Right ventricle myocardium superior (tissue), 1 donor: ENCODE measurements at places on chromosomes 7 and 10. TPM values are rescaled to one million over a fixed set of nuclear protein-coding genes. Genes with fewer than 3 reads are reported as not detected.
A peak's percentile ranks its signal among the peaks of the same experiment; 100 is the strongest.

Gene SYT15
- total RNA-seq, result 2.7 TPM

DNA sequence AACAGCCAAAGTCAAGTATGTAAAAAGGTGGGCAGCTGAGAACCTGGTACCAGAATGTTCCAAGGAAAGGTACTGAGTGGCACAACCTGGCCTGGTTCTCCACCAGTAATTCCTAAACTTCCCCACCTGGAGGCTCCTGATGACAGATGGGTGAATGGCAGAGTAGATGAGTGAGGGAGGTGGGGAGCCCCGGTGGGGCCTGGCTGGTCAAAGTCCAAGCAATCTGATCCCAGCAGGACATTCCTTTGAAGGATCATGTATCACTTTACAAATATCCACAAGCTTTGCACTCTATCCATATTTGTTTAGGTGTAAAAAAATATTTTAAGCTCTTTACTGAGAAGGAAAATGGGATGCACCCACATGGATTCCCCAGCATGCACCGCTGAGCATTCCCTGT lies 250.2 kb downstream of the DPP6 start:
- DNase-seq, result no peak

GRCh38 chr7:5387711-5388245 lies 35.9 kb downstream of the TNRC18 start:
- no peak for DNase-seq

Gene MNX1
- not detected for total RNA-seq

DNA sequence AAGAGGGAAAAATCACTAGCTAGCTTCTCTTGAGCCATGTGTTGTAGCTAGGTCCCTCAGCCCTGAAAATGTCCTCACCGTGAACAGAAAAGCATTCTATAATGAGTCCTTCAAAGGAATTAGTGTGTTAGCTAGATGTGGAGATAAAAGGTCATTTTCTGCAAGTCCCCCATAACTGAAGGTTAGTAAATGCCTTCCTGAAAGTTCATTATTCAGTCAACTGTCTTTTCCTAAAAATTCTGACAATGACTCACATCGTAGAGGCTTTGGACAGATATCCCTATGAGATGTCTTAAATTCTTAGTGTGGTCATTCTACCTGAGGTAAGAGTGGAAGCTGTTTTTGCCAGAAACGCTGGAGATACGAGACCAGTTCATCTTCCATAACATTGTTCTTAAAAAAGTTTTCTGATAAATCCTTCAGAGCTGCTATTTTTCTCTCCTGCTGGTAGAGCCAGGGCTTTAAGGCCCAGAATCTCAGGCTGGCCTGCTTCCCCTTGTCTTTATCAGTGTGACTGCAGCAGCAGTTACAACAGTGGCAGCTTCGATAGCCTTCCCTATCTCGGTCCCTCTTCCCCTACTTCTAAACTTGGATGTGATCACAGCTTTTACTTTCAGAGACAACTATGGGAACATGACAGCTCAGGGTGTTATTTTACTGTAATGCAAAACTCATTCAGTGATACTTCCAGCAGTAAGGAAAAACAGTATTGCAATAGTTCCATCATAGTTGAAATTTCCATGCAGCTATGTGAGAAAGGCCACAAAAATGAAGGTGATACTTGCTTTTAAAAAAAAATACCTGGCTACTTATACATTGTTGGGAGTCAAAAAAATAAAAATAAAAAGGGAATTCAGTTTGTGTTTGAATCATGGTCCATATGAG lies 37.3 kb upstream of the PRKAR2B start:
- peak; percentile 46 for DNase-seq

- no peak for DNase-seq
Measured at GRCh38 chr7:73683788-73684693, 644 bp downstream of the BUD23 start.

Gene MGAM2
- 0.11 TPM for total RNA-seq

DNA sequence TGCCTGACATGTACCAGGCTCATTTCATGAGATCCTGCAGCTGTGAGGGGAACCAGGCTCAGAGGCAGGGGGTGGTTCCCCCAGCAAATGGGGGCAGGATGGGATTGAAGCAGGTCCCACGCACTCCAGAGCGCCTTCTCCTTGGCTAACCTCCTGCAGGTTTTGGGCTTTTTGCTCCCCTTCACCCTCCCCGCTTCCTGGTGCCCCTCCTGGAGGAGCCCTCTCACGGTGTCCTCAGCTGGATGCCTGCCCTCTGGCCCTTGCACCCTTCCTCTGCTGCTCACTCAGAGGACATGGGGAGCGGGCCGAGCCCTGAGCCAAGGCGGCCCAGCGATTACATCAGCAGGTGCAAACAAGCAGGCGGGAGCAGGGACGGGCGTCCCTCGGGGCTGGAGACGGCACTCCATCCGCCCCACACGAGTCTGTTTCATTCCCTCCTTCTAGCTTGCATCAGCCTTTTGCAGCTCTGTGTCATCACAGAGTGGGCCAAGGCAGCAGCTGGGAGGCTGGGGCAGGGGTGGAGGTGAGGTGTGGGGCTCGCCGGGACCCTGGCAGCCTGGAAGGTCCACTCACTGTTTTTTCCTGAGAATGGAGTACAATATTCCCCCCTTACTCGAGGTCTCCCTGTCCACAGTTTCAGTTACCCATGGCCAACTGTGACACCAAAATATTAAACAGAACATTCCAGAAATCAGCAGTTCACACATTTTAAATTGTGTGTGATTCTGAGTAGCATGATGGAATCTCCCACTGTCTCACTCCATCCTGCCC lies 52.7 kb upstream of the SLC29A3 start:
- peak; percentile 74 for DNase-seq

- DNase-seq, result no peak
Measured at GRCh38 chr7:131104596-131105293, 222.9 kb upstream of the MKLN1 start.

DNA sequence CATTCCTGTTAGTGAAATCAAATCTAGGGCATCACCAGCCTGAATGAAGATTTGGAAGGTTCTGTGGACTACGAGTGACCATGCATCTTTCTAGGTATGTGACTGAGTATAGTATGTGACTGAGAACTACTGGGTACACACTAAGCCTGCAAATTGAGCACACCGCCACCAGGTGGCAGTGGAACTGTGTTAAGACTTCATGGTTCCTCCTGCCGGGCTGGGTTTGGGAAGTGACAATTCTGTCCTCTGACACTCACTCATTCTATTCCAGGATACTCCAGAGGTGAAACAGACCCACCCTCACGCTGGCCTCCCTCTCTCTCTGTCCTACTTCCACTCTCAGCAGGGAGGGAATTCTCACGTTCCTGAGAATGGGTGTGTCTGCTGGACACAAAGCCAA lies 84.0 kb upstream of the TMEM248 start:
- DNase-seq, result no peak

- DNase-seq, result no peak
Measured at GRCh38 chr7:14233868-14234369, 244.5 kb upstream of the ETV1 start.

GRCh38 chr7:122006687-122007086 lies 133.7 kb downstream of the PTPRZ1 start:
- DNase-seq, result no peak

Gene ARMC3
- not detected for total RNA-seq

Gene ITIH5
- 8.5 TPM for total RNA-seq

- DNase-seq, result peak; percentile 38
Measured at GRCh38 chr7:1651031-1651446, 19.0 kb upstream of the ELFN1 start.

DNA sequence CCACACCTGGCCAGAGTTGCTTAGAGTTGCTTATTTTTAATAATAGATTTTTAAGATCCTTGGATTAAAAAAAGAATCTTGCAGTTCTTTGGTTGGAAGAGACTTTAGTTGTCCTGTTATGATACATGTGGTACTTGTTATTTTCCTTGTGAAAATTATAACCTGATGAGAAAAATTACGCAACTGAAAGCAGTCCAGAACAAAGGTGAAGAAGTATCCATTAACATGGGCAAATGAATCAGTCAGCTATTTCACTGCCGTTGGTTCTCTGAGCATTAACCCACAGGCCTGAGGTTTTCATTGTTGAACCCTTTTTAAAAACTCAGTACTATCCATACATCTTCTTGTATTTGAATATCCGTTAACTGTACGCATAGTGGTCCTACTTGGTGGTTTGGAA lies 68.2 kb downstream of the GALNT11 start:
- no peak for DNase-seq

Gene STAMBPL1
- total RNA-seq, result 2.0 TPM

- DNase-seq, result no peak
Measured at GRCh38 chr7:66886152-66886551, 34.9 kb upstream of the TMEM248 start.

Gene ENO4
- total RNA-seq, result 0.46 TPM

- no peak for DNase-seq
Measured at GRCh38 chr7:155948845-155949244, 136.6 kb upstream of the SHH start.

DNA sequence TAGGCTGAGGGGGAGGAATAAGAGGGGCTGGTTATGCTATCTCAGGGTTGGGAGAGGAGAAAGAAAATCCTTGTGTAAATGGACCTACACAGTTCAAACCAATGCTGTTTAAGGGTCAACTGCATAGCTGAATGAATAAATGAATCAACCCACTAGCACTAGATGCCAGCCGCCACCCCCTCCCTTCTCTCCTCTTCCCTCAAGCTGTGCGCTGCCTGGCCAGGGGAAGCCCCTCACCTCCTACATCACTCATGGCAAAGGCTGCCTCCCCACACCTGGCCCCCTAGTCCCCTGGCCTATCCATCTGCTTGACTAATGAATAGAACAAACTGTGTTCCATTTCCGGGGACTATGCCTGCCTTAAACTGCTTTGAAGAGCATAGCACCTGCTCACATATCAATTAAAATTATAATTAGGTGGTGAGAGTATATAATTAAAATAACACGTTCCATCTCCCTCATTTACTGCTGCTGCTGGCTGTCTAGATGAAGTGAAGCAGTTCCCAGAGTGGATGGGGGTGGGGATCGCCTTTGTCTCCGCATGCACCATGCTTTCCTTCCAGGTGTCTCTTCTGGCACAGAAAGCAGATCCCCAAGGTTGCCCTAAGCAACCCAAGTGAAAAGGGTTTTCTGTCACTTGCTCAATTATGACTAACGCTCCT lies 32.6 kb downstream of the GRID1 start:
- DNase-seq, result peak; percentile 23

Gene RAB19
- not detected for total RNA-seq

Gene CLRN3
- total RNA-seq, result not detected

Gene PLXDC2
- total RNA-seq, result 12.2 TPM

Gene RPEL1
- total RNA-seq, result not detected

DNA sequence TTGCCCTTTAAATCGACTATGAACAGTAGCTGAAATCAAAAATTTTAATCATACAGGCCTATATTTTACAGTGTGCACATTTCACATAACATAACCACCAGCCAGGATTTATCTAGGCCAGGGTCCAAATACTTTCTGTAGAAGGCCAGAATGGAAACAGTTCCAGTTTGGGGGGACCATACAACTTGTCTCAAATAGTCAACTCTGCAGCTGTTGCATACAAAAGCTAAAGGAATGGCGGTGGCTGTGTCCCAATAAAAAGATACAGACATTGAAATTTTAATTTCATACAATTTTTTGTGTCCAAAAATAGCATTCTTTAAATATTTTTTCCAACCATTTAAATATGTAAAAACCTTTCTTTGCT lies 742 bp upstream of the TYSND1 start:
- DNase-seq, result no peak

GRCh38 chr10:75611172-75611992 lies 180.0 kb downstream of the LRMDA start:
- DNase-seq, result no peak

Gene KCTD7
- total RNA-seq, result 8.0 TPM

DNA sequence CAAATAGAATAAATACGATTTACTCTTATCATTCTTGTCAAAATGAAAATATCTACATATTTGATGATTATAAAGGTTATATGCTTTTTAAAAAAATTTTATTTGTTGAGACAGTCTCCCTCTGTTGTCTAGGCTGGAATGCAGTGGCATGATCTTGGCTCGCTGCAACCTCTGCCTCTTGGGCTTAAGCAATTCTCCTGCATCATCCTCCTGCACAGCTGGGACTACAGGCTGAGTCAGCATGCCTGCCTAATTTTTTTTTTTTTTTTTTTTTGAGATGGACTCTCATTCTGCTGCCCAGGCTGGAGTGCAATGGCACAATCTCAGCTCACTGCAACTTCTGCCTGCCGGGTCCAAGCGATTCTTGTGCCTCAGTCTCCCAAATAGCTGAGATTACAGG lies 48.9 kb downstream of the PUS7 start:
- DNase-seq, result no peak

Gene CHST12
- total RNA-seq, result 14.8 TPM

DNA sequence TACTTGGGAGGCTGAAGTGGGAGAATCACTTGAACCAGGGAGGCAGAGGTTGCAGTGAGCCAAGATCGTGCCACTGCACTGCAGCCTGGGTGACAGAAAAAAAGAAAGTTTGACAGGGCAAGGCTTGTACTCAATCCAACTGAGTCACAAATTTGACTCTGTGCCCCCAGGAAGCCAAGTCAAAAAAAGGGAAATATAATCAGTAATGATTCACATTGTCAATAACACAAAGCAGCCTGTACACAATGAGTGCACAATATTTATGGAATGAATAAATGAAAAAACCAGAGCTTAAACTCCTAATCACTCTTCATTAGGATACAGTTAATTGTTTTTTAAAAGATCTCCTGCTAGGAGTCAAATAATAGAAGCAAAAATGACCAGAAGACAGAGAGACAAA lies 6.4 kb downstream of the NAPEPLD start:
- DNase-seq, result no peak

Gene KAZALD1
- 5.0 TPM for total RNA-seq

Gene SPDYE2
- not detected for total RNA-seq

Gene LRRC17
- 1.0 TPM for total RNA-seq

- DNase-seq, result no peak
Measured at GRCh38 chr7:41287559-41288335, 415.1 kb downstream of the INHBA start.

GRCh38 chr10:34297541-34298345 lies 517.4 kb downstream of the PARD3 start:
- DNase-seq, result no peak

DNA sequence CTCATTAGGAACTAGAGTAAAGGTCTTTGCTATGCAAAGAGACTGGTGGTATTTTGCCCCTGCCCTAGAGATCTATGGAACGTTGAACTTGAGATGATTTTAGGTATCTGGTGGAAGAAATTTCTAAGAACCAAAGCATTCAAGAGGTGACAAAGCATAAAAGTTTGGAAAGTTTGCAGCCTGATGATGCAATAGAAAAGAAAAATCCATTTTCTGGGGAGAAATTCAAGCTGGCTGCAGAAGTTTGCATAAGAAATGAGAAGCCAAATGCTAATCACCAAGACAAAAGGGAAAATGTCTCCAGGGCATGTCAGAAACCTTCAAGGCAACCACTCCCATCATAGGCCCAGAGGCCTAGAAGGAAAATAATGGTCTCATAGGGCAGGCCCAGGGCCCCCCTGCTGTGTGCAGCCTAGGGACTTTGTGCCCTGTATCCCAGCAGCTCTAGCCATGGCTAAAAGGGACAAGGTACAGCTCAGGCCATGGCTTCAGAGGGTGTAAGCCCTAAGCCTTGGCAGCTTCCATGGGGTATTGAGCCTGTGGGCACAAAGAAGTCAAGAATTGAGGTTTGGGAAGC lies 16.5 kb downstream of the TFPI2 start:
- no peak for DNase-seq

- DNase-seq, result no peak
Measured at GRCh38 chr10:17330501-17330900, 102.5 kb downstream of the VIM start.

GRCh38 chr10:96967847-96968246 lies 135.7 kb downstream of the LCOR start:
- no peak for DNase-seq

Gene CYP2C19
- 0.11 TPM for total RNA-seq
